ENCODE measurements at places on chromosomes 1 and 21.

- no peak for DNase-seq
Observed at GRCh38 chr1:229139331-229140118, 131.4 kb upstream of the RAB4A start.

DNA sequence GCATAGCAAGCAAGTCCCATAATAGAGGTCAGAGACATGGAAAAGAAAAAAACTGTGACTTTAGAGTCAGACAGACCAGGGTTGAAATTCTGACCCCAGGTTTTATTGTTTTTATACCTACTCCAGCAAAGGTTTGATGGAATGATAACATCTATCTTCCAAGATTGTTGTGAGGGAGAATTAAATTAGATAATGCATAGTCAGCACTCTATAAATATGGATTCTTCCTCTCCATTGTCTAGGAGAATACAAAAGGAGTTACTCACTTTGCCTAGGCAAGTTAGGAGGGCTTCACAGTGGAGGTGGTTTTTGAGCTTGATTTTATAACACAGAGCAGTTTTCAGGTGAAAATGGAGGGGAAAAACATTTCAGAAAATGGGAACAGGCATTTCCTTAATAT lies 46.9 kb downstream of the KIRREL1 start:
- DNase-seq, result no peak

- no peak for DNase-seq
Observed at GRCh38 chr1:224510880-224511645, 76.5 kb upstream of the WDR26 start.

DNA sequence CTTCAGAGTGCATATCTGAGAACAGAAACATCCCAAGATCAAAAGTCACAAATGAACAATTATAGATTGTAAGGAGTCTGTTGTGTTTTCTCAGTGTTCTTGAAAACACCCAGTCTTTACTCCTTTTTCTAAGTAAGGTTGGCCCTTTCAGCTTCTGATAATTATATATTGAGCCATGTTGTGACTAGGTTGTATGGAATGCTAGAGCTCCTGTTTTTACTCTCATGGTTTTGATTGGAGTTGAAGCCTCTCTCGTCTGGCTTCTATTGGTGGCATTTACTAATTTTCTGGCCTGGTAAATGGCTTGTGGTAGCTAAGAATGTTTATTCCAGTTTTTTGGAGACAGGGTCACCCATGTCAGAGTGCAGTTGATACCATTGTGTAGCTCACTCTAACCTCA lies 84.7 kb downstream of the NDUFS5 start:
- DNase-seq, result no peak

- no peak for DNase-seq
Observed at GRCh38 chr1:19423130-19423529, 62.2 kb downstream of the CAPZB start.

DNA sequence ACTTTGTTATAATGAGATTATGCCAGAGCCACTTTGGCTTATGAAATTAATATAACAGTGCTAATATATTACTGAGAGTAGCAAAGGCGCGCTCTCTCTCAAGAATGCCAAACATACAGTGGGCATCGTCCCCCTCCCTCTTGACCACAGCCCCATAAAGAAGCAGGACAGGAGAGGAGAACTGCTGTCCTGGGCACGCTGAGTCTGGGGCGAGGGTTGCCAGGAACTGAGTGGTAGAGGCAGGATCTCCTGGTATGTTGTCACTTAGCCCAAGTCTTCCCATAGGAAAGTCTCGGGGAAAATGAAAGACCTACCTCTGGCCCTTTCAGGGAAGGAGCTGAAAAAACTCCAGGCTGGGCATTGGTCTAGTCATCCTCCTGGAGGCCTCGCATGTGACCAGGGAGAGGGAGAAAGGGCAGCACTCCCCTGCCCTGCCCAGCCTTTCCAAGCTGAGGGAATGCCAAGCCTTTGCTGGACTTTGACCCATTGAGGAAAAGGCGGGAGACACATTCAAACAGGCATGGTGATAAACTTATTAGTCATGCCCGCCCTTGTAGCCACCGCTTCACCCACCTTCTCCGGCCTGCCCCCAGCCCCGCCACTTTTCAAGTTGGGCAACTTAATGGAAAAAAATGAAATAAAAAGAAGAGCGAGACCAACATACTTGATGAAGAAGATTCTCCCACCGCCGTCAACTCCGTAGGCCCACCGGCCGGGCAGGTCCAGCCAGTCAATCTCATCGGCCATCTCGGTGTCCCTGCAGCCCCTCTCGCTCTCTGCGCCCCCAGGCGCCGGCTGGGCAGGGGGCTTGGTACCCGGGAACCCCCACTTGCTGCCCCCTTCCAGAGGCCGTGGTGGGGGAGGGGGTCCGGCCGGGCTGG lies 17.4 kb upstream of the PLEKHA6 start:
- DNase-seq, result no peak

- no peak for DNase-seq
Observed at GRCh38 chr1:214469290-214469689, 82.1 kb downstream of the PTPN14 start.

DNA sequence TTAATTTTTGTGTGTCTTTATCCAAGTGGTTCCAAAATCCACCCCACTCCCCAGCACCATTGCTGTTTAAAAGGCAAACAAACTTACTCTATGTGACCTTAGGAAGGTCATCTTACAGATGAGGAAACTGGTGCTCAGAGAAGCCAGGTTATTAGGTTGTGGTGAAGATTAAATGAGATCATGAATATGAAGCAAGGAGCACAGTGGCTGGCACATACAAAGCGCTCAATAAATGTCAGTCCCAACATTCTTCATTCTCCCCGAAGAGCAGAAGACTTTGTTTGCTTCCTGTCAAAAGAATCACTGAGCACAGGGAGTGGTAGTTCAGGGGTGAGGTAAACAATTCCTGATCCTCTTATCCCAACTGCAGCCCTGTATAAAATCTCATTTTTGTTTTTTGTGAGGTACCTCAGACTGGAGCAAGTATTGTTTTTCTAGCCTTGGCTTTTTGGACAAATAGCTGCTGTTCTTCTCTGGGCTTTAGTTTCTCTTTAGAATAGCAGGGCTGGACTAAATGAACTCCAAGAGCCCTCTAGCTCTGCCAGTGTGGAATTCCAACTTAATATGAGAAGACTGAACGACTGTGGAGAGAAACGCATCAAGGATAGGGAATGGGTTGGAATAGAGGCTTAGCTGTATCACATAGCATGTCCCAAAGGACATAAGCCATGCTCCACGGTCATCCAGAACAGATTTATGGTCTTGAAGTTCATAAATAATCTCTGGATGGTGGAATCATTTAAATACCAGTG lies 455.3 kb upstream of the USP24 start:
- DNase-seq, result no peak

DNA sequence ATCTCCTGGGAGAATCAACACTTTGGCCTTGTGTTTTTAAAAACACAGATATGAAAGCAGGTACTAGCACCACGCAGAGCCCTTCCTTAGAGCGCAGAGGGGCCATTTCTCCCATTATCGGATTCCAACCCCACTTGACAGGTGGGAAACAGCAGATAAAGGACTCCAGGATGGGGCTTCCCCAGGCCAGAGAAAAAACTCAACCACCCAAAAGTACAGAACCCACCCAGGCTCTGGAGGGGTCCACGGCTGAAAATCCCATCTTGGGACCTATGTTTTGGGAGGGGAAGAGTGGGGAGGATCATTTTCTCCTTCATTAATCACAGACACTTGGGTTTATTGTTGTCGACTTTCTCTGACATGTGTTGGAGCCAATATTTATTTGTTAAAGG lies 27.1 kb upstream of the COL18A1 start:
- no peak for DNase-seq

- DNase-seq, result no peak
Observed at GRCh38 chr1:232291681-232292080, 338.3 kb downstream of the SIPA1L2 start.

DNA sequence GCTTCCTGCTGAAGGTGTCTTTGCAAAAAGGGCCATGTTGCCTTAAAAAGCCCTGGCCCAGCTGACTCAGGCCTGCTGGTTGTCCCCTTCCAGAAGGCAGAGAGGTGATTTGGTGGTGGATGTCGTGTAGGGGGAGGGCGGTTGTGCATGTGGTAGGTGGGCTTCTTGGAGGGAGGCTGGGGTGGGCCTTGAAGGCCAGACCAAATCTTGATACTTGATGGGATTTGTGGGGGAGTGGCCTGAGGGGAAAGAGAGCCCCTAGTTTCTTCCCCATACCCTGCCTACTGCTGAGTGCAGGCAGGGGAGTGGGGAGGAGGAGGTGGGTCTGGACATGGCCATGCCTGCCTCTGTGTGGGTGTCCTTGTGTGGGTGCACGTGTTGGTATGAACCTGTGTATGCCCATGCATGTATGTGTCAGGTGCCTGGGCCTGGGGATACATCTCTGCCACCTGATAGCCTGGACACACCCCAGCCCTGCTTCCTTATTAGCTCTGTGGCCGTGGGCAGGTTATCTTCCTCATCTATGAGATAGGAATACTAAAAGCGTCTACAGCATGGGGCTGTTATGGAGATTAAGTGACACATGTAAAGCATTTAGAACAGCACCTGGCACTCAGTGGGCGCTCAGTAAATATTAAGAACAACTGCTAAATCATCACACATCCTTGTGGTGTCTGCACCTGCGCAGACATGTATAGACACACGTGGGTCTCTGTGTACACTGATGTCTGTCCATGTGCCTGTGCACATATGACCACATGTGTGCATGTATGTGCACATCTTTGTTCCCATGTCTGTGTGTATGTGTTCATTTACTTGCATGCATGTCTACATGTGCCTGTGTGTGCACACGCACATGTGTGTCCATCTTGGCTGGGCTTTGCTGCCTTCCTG lies 17.0 kb downstream of the FAM151A start:
- no peak for DNase-seq

GRCh38 chr1:230186003-230186863 lies 119.2 kb downstream of the GALNT2 start:
- peak; percentile 83 for DNase-seq

- DNase-seq, result no peak
Observed at GRCh38 chr1:17904290-17904689, 149.2 kb downstream of the ACTL8 start.

GRCh38 chr1:232296461-232296860 lies 333.5 kb downstream of the SIPA1L2 start:
- DNase-seq, result no peak

DNA sequence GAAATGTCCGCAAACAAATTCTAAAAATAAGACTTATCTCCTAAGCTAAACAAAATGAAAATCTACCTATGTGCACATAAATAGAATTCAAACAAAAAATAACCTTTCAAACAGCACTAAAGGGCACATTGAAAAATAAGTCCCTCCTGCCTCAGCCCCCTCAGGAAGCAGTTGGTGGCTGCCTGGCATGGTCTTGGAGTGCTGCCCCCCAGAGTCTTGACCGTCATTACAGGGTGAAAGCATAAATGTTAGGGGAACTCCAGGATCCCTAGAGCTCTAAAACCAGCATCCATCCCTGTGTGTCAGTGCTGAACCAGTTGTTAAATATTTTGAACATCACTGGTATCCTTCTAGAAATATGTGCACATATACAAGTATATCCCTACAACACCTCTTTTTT lies 6.5 kb upstream of the NPL start:
- no peak for DNase-seq

DNA sequence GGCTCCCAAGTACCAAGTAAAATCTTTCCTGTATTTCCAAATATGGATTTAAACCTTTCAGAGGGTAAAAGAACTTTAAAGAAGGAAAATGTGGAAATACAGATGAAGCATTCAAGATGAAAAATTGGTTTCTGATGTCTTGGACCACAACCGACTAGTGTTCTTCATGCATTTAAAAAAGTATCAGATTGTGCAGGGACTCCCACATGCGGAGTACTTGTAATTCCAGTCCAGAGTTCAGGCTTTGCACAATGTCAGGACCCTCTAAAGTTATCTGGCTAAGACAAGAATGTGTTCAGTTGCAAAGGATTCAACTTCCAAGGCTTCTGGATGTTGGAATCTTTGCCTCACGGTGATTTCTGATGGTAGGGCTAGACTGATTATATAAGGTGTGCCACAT lies 66.7 kb downstream of the RGL1 start:
- DNase-seq, result no peak

DNA sequence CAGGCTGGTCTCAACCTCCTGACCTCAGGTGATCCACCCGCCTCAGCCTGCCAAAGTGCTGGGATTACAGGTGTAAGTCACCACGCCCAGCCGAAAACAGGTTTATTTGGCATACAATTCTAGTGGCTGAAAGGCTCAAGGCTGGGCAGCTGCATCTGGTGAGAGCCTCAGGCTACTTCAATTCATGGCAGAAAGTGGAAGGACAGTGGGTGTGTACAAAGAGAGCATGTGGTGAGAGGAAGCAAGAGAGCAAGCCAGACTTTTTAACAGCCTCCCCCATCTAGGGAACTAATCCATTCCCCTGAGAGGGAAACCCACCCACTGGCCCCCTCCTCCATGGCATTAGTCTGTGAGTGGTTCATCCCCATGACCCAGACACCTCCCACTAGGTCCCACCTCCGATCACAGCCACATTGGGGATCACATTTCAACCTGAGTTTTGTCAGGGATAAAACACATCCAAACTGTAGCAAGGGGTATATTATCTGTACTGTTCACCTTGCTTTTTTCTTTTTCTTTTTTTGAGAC lies 9.5 kb downstream of the BMP8A start:
- no peak for DNase-seq

GRCh38 chr1:174883409-174883808 lies 116.3 kb upstream of the CACYBP start:
- no peak for DNase-seq

DNA sequence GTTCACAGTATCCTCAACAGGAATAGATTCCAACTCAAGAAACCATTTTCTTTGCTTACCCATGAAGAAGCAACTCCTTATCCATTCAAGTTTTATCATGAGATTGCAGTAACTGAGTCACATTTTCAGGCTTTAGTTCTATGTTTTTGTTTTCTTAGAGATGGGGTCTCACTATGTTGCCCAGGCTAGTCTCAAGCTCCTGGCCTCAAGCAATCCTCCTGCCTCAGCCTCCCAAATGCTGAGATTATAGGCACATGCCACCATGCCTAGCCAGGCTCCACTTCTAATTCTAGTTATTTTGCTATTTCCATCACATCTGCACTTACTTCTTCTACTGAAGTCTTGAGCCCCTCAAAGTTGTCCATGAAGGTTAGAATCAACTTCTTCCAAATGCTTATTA lies 143.3 kb upstream of the HP1BP3 start:
- DNase-seq, result no peak

- DNase-seq, result no peak
Observed at GRCh38 chr1:158169105-158169504, 11.6 kb upstream of the CD1D start.

- DNase-seq, result no peak
Observed at GRCh38 chr1:95039360-95040031, 33.3 kb downstream of the ALG14 start.

- no peak for DNase-seq
Observed at GRCh38 chr1:54237586-54237985, 37.6 kb downstream of the MRPL37 start.

DNA sequence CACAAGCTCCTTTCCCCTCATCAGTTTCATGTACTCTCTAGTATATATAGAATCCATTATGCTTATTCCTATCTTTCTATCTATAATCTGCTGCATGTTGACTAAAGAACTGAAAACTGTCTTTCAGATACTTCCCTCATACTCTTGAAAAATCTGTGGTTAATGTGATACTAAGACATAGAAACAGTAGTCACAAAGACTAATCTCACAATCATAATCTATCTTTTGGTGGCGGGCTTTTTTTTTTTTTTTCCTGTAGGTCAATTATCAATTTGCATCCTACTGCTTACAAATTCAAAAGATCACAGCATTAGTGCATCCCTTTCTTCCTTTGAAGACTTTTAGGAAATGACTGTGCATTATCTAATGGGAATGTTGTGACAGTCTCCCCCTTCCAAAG lies 4.7 kb downstream of the UBR4 start:
- DNase-seq, result no peak

- DNase-seq, result peak; percentile 77
Observed at GRCh38 chr21:39120876-39121599, 62.2 kb downstream of the PSMG1 start.

- DNase-seq, result no peak
Observed at GRCh38 chr21:29256126-29256910, 42.4 kb upstream of the BACH1 start.
